Gastroesophageal sphincter (tissue), 4 donors: ENCODE measurements at places on chromosomes 5 and 9. TPM values are rescaled to one million over a fixed set of nuclear protein-coding genes. Genes with fewer than 3 reads are reported as not detected.

TMEFF1 gene
- total RNA-seq, result 0.81 TPM

GKAP1 gene
- 12.9 TPM for total RNA-seq

- no peaks in the 10 kb centered on the region for H3K4me1 ChIP-seq
- H3K27ac ChIP-seq, result no peak overlapping the region
- no peaks in the 10 kb centered on the region for H3K36me3 ChIP-seq
- no peak for ATAC-seq
- H3K27me3 ChIP-seq, result no peaks in the 10 kb centered on the region
Observed at GRCh38 chr5:67483453-67484030, 286.9 kb upstream of the CD180 start.

DNA sequence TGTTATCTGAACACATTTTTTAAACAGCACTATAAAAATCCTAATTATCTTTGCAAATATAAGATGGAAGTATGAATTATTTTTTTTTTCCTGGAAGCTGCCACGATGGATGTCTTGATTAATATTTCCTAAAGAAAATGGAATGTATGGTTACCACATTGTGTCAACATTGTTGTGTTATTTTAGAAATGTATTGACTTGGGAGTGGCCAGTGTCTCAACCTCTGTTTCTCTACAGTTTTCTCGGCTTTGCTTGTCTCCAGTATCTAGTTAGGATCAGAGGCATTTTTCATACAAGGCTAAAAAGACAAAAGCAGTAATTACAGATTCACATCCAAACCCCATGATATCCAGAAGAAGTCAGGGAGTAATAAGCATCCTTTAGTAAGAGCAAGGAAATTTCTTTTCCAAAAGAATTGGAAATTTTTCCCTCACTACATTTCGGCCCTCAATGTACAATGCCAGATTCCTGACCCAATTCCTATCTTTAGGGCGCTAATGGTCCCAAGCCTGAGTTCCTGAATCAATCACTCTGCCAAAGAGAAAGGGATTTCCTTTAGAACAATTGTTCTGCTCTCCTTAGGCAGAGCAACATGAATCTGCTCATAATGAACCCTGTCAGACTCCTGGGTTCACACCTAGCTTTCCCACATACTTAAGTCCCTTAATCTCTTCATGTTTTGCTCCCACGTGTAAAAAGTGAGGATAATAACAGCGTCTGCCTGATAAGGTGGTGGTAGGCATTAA, 111.7 kb downstream of the EDIL3 start:
- no peaks in the 10 kb centered on the region for H3K36me3 ChIP-seq
- ATAC-seq, result no peak
- H3K27ac ChIP-seq, result no peak overlapping the region
- H3K4me1 ChIP-seq, result no peaks in the 10 kb centered on the region

- no peak for ATAC-seq
- no peak overlapping the region for H3K27ac ChIP-seq
- H3K36me3 ChIP-seq, result no peaks in the 10 kb centered on the region
- H3K4me1 ChIP-seq, result no peaks in the 10 kb centered on the region
Observed at GRCh38 chr5:74851684-74852353, 14.4 kb downstream of the FAM169A start.

DNA sequence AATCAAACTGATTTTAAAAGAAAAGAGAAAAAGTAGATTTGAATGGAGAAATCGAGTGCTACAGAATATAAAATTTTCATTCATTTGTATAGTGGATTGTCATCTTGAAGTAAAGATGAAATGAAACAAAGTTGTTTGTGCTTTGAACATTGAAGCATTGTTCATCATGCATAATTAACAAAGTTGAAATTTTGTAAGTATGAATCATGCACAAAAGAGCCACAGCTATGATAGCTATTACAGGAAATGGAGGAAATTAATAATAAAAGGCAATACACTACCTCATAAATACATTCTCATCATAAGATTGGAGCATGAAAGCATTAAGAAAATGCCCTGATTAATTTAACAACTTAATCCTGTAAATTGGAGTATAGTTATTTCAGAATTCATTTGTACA, 153.4 kb upstream of the TLX3 start:
- no peak overlapping the region for H3K4me3 ChIP-seq
- ATAC-seq, result no peak
- H3K27ac ChIP-seq, result no peak overlapping the region
- H3K27me3 ChIP-seq, result no peaks in the 10 kb centered on the region
- no peaks in the 10 kb centered on the region for H3K4me1 ChIP-seq

DNA sequence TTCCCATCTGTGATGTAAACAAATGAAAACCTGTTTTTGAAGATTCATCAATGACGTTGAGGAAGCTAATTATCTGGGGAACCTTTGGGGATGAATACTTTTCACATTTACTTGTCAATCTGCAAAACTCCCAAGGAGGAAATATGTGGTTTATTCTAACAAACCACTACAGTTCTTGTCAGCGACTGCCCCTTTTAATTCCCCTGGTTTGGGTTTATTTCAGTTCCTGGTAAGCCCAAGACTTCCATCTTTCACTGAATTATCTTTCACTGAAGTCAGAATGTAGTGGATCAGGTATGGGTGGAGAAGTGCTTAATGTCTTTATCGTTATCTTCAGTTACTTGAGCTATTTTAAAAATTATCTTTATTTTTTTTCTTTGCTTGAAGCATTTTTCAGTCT, 40.2 kb downstream of the TLR4 start:
- no peak overlapping the region for H3K4me3 ChIP-seq
- H3K27ac ChIP-seq, result no peak overlapping the region
- H3K4me1 ChIP-seq, result peaks cover 9% of the 10 kb centered on the region
- ATAC-seq, result no peak
- no peaks in the 10 kb centered on the region for H3K36me3 ChIP-seq
- peaks cover 65% of the 10 kb centered on the region for H3K27me3 ChIP-seq

GRCh38 chr9:129875687-129876395, 40.6 kb downstream of the USP20 start:
- H3K36me3 ChIP-seq, result no peaks in the 10 kb centered on the region
- H3K4me3 ChIP-seq, result no peak overlapping the region
- no peak for ATAC-seq
- no peaks in the 10 kb centered on the region for H3K27me3 ChIP-seq
- H3K4me1 ChIP-seq, result no peaks in the 10 kb centered on the region

- ATAC-seq, result no peak
- H3K4me3 ChIP-seq, result no peak overlapping the region
- H3K27me3 ChIP-seq, result peaks cover 100% of the 10 kb centered on the region
- peaks cover 55% of the 10 kb centered on the region for H3K4me1 ChIP-seq
- no peak overlapping the region for H3K27ac ChIP-seq
- no peaks in the 10 kb centered on the region for H3K36me3 ChIP-seq
Observed at GRCh38 chr9:124013309-124014210, 2.0 kb downstream of the LHX2 start.
